GM06990 (cell line): ENCODE measurements at places on chromosomes 1 and 21.
A peak's percentile ranks its signal among the peaks of the same experiment; 100 is the strongest.

GRCh38 chr1:25559031-25559430 lies 15.6 kb downstream of the LDLRAP1 start:
- DNase-seq: no peak

DNA sequence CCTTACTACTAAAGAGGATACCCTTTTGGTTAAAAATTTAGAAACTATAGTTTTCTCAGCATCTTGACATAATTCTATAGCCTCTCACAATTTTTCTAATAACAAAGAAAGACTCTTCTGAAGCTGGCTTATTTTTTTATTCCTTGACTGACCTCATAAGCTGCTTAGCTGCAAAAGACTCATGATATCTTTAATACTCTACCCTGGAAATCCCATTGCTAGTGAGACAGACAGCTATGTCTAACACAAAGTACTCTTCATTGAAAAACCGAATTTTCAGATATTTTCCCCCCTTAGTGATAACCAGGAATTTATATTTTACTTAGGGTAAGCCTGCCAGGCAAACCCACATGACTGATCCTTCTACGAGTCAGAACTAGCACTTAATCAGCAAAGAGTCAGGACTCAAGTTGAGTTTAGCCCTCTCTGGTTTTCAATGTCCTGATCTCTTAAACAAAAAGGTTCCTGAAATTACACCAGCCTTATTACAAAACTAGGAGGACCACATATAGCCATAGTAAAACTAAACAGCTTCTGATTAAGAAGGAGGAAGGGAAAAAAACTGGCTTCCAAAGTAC lies 56.9 kb downstream of the ENAH start:
- DNase-seq: no peak

- DNase-seq: no peak
Observed at GRCh38 chr1:7450838-7451237, 320.3 kb upstream of the VAMP3 start.

DNA sequence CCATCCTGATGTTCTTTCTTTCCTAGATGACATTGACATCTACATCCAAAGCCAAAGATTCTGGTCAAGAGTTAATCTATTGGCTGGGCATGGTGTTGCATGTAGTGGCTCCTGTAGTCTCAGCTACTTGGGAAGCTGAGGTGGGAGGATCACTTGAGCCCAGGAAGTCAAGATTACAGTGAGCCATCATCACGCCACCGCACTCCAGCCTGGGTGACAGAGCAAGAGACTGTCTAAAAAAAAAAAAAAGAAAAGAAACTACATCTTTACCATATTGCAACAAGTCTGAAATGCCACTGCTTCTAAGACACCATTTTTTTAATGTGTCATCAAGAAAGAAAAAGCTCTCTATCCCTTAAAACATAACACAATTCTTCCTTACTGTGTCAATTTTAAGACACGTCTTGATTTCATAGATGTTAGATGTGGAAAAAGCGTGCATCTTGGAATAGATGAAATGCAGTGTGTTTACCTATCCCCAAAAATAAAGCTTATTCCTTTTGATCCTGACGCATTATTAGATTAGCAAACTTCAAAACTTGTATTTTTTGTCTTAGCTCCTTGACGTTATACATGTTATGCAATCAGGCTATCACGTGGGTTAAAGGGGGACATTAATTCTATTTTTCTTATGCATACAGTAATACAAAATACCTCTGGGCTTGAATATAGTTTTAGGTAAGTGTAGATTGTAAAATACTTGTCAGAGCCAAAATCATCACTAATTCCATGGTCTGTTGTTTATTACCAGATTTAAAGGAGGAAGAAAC lies 46.3 kb downstream of the ELAPOR1 start:
- no peak for DNase-seq

GRCh38 chr1:46575300-46575699 lies 23.9 kb upstream of the KNCN start:
- no peak for DNase-seq

DNA sequence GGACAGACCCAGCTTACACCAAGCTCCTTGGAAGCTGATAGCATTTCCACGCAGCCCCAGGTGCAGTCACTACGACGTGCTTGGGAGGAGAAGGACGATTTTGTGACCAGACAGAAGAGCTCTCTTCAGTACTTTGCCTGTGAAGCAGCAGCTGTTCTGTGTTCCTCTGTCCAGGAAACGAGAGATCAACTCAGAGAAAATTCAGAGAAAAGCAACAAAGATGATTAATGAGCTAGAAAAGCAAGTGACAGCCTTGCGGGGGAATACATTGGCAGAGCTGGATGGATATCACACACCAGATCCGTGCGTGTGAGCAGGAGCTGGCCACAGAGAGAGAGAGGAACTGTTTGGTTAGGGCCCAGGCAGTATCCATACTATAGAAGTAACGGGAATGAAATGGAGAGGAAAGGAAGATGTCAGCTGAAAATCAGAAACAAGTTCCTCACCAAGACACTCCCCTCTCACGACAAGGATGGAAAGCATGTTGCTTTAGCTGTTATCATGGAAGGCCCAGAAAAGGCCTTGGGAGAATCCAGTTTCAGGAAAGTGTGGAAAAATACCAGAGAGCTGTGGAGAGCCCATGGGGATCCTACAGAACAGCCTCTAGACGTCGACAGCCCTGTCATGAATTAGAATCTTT lies 106.2 kb downstream of the TOMM20 start:
- no peak for DNase-seq

DNA sequence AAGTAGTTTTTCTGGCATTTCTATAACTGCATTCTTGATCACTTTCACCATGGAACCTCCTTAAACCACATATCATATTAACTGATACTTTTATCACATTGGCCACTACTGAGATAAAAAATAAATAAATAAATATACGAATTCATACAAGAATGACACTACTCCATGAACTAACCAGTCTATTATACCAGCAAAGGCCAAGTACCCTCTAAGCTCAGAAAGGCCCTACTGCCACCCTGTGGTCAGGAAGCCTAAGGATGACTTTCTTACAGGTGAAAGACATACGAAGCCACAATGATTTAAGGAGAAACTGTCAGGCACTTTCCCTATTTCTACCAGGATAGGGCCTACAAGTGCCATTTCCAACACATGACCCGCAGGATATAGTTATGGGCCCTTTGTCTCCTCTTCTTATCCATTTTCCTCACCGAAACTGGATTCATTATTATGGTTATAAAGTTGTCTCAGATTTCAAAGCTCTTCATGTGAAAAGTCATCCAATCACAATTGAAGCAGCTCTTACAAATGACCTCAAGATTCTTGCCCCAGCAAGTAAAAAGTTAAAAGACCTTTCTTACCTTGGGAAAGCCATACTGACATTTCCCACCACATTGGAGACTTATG lies 23.9 kb downstream of the DNAJC8 start:
- DNase-seq: no peak

- DNase-seq: no peak
Observed at GRCh38 chr1:39110882-39111281, 84.7 kb downstream of the NDUFS5 start.

DNA sequence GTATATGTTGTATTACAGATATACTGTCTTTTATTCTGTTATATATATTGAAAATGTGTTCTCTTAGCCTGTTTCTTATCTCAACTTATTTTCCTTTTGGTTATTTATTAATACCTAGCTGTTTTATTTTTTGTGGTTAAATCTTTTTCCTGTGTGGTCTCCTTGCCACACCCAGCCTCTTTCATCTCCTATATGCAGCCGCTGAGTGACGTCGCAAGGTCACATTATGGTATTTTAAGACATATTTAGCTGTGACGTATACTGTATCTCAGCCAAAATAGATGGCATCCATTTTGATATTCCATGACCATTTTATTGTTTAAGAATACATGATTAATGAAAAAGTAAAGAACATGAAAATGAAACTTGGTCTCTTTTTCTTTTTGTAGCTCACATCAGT lies 29.1 kb downstream of the CENPF start:
- DNase-seq: no peak

DNA sequence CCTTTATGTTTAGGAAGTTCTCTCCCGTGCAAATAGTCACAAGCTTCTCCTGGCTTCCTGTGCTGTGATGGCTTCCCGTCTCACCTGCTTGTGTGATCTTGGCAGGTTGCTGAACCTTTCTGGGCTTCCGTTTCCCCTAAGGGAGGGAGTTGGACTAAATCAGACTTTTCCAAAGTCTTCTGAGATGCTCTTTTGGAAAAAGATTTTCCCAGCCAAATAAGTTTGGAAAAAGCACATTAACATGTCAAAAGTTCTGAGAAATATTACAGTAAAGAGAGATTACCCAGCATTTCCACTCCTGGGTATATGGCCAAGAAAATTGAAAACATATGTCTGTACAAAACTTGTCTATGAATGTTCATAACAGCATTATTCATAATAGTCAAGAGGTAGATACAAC lies 36.0 kb upstream of the TENT5C start:
- no peak for DNase-seq

- no peak for DNase-seq
Observed at GRCh38 chr1:63705078-63705477, 68.7 kb upstream of the ROR1 start.

DNA sequence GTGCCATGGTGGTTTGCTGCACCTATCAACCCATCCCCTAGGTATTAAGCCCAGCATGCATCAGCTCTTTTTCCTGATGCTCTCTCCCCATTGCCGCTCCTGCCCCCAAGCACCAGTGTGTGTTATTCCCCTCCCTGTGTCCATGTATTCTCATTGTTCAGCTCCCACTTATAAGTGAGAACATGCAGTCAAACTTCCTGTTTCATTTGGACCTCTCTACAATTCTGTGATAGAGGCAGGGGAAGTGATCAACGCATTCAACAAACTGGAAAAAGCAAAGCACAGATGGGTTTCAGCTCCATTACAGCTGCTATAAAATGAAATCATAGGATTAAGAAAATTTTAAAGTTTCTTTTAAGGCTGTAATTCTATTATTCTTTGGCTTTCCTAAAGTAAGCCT lies 23.3 kb upstream of the CD55 start:
- DNase-seq: no peak

- DNase-seq: peak; percentile 77
Observed at GRCh38 chr1:156492591-156493080, 7.9 kb downstream of the MEF2D start.

DNA sequence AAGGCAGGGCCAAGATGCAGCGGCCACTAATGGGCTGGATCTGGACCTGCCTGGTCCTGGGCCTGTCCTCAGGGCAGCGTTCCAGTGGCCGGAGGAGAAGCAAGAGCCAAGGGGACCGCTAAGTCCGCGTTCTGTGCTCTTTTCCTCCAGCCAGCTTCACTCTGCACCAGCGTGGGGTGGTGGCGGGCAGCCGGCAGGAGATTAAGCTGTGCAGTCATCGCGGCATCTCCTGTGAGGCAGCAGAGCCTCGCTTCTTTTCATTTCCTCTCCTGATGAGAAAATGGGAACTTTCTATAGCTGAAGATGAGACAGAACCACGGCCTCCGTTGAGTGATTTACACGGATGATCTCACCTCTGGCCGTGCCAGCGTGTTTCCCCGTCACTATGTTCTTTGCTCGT lies 43.4 kb downstream of the AJAP1 start:
- DNase-seq: no peak

DNA sequence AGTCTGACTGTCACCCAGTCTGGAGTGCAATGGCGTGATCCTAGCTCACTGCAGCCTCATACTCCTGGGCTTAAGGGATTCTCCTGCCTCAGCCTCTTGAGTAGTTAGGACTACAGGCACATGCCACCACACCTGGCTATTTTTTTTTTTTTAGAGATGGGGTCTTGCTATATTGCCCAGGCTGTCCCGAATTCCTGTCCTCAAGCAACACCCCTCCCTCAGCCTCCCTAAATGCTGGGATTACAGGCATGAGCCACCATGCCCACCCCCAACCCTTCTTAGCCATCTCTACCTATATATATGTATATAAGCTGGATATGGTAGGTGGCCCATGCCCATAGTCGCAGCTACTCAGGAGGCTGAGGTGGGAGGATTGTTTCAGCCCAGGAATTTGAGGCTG lies 13.4 kb upstream of the SLC25A44 start:
- no peak for DNase-seq

GRCh38 chr1:119631433-119632102 lies 16.5 kb downstream of the ZNF697 start:
- no peak for DNase-seq

DNA sequence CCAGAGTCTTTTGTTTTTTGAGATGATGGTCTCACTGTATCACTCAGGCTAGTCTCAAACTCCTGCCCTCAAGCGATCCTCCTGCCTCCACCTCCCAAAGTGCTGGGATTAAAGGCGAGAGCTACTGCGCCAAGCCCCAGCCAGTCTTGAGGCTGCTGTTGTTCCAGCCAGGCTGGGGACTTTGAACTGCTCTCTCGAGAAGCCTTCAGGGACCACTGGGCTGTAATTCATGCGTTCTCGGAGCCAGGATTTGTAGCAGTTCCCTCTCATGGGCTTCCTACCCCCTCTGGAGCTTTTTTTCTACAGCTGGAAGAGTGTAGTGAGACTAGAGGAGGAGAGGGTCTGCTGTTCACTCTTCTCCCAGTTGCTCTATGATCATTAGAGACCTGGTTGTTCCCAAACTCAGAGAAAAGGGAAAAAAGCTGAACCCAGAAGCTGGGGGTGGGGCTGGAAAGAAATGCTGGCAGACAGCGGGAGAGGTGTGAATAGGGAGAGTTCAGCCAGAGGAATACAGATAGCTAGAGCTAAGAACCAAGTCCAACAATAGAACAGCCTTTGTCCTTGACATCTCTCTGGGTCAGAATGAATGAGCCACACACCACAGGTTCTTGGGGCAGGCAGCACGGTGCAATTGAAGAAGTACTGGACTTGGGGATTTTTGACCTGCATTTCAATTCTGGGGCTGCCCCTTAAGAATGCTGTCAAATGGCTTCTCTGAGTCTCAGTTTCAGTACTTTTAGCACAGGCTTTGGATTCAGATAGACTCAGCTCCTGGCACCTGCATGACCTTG lies 13.2 kb upstream of the SLC41A1 start:
- no peak for DNase-seq

DNA sequence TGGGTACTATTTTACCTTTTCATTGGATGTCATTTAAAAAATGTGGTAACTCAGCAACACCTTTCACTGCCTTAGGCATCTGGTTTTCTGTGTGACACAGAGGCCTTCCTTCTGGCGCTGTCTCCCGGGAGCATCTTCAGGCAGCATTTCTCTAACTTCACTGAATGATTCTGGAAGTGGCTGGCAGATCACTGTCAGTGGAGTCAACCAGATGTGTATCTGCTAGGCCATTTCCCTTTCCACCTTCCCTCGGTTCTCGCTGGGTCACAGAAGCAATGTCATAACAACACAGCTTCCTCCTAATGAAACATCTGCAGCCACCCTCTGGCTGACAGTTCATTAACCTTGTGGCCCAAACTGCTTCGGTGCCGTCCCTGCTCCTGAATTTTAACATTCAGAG lies 137.8 kb downstream of the KIF26B start:
- no peak for DNase-seq

DNA sequence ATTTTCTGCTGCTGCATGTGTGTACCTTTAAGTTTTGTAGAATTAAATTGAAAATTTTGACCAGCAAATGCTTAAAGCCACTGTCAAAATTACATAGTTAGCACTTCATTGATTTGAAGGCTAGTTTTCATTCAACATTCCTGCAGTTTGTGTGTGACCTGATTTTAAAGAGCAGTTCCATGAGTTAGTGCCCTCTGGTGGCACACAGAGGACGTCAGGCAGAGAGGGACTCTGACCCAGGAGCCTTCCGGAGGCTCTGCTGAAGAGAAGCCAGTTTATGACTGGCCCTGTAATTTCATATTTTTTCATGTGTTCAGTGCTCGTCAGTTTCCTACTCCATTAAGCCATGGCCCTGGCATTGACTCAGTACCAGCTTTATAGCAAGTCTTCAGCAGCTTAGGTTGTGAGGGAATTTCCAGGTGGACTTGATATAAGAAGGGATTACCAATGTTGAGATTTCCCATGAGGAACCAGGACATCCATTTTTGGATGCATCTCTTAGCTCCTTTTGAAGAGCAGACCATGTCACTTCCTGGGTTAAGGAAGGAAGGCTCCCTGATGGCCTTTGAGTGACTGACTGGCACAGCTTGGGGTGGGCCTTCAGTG lies 104.7 kb downstream of the CAMTA1 start:
- no peak for DNase-seq
